ENCODE measurements at places on chromosomes 7 and 10.

GRCh38 chr10:124003481-124003870 is 89.9 kb downstream of the CHST15 start:
- no peak for DNase-seq

DNA sequence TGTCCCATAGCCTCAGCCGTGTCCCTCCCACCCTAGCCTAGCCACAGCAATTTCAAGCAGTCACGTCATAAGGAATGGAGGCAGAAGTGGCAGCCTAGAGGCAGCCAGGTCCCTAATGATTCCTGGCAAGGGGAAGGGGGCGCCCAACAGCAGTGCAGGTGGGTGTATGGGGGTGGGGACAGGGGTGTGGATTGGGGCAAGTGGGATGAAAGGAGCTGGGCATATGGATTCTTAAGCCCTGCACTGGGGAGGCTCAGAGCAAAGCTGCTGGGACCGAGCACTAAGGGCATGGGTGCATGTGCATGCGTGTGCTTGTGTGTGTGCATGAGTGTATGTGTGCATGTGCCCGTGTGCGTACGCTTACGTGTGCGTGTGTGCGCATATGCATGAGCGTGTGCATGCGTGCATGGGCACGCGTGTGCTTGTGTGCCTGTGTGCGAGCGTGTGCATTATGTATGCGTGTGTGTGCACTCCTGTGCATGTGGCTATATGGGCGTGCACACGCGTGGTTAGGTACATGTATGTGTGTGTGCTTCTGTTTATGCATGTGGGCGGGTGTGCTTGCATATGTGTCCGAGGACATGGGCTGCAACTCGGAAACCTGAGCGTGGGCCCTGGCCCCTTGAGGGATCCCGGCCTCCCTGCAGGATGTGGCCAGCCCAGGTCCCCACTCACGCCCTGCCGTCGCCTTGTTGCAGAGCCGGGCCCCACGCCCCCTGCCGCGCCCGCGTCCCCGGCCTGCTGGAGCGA is 34.1 kb downstream of the SH2B2 start:
- DNase-seq, result no peak

DNA sequence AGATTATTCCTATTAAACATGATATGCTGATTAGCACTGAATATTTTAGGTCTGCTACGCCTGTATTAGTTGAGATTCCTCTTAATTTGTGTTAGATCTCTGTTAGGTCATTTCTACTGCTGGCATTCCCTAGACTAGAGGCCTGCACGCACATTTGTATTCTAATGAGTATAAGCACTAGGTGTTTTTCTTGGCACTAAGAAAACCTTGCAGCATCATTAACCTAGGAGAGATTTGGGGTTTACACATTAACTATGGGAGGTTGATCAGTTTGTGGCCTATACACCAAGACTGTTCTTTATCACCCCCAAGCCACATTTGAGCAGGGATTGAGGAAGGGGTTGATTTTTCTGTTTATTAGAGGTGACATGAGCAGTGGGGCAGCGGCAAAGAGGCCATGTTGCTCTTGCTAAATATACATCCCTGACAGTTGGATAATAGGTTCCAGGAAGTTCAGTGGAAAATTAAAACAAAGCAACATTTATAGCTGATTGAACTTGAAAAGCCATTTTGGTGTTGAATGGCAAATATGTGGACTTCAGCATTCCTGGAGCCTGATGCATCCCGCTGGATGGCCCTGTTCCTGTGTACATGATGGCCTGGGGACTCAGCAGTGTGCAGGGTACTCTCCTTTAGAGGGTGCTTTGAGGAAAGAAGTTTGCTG is 65.2 kb downstream of the GBF1 start:
- DNase-seq, result no peak

GRCh38 chr10:45241865-45242520 is 73.4 kb downstream of the OR13A1 start:
- no peak for DNase-seq

All from stimulated activated CD4-positive, alpha-beta T cell treated with anti-CD3 and anti-CD28 coated beads, TNF-alpha, amount 100 ng/mL, for 4 hours (primary cell).